Erythroblast (primary cell): ENCODE measurements at places on chromosomes 2 and 18.

- DNase-seq, result no peak
Observed at GRCh38 chr18:54163453-54163852, 61.0 kb downstream of the MBD2 start.

DNA sequence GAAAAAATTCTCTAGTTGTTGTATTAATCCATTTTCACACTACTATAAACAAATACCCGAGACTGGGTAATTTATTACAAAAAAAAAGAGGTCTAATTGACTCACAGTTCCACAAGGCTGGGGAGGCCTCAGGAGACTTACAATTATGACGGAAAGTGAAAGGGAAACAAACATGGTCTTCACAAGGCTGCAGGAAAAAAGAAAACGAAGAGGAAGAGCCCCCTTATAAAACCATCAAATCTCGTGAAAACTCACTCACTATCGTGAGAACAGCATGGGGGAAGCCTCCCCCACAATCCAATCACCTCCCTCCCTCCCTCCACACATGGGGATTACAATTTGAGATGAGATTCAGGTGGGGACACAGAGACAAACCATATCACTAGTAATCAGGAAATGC, 61.7 kb upstream of the SPTBN1 start:
- no peak for DNase-seq

GRCh38 chr2:58702302-58702885, 461.3 kb upstream of the FANCL start:
- no peak for DNase-seq

DNA sequence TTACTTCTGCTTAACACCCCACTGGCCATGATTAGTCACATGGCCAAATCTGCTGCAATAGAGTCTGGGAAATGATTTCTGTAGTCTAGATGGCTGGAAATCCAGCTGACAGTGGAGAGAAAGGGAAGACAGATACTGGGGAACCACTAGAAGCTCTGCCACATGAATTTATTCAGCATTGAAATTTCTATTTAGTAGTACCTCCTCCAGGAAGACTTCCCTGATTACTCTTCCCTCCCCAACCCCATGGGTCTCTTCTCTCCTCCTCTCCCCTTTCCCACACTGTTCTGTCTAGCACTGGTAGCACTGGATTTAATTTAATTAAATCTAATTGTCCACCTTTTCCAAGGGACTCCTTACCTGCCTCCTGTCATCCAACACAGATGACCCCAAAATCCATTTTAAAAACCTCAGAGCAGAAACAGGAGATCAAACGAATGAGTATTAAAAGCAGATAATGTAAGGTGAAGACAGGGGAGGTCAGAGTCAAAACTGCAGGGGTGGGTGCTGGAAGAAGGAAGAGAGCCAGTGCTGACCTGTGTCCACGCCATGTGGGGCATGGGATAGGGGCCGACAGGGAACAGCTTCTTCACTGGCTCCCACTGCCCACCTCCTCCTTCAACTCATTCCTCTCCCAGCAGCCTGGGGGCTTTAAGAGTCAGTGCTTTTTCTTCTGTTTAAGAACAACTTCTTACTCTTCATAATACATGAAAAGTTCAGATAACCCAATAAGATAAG, 169.2 kb upstream of the HS6ST1 start:
- no peak for DNase-seq

DNA sequence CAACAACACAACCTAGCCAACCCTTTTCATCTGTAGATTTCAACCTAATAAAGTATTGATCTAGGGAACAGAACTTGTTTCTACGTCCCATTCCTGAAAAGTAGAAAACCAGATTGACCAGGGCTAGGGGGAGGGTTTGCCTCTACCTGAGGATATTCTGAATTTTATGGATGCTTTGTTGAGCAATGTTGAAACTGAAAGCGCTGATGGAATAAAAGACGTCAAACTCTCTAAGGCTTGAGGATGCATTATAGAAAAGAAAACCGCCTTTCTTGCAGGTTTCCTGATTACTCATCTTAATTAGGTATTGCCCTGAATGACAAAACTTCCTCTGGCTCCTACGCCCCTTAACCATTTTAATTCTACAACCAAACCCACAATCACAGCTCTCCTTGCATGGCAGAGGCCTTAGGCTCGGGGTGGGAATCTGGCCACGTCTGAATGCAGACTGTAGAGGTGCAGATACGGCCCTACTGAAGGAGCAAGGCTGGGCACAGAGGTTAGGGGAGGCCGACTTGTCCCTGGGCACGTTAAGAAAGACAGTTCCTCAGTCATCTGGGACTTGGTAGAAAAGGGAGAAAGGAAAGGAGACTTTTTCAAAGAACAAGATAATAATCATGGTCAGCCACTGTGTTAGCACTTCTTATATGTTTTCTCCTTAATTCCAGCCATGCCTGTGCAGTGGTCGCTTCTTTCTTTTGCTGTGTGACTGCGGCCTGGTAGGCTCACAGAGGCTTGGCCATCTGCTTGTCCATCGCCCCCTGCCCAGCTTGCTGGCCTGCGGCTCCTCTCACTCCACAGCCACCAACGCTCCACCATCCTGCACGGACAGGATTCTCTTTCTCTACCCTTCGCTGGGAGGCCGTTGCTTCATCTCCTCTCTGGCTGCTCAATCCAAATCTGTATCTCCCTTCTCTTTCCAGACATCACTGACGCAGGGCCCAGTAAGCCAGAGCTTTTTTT, 209.5 kb downstream of the VAPA start:
- no peak for DNase-seq

DNA sequence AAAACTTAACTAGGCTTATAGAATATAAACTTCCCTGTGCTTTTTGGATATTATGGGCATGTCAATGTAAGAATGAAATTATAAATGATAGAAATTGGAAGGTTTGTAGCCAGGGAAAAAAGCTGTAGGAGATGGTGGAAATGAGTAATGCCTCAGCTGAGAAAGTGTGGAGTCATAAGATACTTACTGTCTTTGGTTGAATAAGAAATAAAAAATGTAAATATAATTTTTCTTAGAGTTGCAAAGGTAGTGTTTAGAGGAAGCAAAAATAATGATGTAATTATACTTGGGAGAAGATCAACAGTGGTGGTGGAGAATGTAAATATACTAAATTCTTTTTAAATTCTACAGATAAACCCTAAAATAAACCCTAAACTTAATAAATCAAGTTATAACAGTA, 26.2 kb upstream of the RND3 start:
- DNase-seq, result no peak

GRCh38 chr2:242038928-242039341, 169.4 kb downstream of the RTP5 start:
- DNase-seq, result no peak

DNA sequence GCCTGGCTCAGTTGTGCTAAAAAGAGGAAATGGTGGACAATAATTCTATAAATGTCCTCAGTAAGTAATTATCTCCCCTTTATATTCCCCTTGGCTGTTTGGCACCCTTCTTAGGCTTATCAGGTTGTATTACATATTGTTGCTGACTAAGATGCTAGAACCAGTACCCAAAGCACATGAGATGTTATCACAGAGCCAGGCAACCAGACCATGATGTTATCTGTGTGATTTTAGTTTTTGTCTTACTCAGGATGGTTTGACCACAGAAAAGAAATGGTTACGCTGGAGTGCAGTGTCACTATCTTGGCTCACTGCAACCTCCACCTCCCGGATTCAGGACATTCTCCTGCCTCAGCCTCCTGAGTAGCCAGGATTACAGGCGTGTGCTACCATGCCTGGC, 15.2 kb downstream of the R3HDM1 start:
- DNase-seq, result peak; percentile 8

GRCh38 chr2:27830656-27831055, 59.1 kb downstream of the MRPL33 start:
- DNase-seq, result no peak

- DNase-seq, result no peak
Observed at GRCh38 chr2:191878548-191879279, 31.8 kb upstream of the CAVIN2 start.

DNA sequence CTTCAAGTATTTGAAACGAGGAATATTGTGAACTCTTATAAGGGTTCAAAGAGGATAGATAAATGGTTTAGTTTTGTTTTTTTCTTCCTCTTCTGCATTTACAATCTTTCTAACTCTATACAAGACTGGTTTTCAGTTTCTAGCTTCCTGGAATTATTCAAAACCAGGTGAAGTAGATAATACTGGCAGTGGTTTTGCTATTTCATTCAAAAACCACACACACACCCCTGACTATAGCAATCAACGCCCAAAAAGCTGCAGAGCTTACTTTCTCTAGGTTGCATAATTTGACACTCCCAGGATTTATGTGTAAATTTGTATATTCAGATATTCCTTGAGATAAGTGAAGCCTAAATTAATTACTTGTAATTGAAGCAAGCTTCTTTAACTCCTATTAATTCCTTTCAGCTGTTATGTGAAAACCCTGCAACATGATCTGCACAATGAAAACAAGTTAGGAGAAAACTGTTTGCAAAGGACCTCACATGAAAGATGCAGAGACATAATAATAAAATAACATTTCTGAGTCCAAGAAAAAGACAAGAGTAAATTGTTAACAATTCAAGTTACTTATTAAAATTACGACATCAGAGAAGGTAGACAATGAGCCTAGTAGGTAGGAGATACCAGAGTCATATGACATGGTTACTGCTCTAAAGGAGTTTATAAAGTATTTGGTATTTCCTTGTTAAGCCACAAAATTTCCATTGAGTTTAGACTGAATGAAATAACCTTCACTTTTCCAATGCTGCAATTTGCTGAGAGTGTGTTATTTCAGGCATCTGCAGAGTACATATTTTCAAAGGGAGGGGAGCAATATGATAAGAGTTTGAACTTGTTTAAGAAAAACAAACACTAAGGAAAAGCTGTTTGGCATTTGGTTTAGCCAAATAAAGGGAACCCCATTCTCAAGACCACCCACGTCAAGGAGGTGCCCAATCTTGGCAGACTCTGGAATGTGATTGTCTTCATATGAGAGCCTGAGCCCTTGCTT, 1.6 kb upstream of the NFE2L2 start:
- DNase-seq, result peak; percentile 74

DNA sequence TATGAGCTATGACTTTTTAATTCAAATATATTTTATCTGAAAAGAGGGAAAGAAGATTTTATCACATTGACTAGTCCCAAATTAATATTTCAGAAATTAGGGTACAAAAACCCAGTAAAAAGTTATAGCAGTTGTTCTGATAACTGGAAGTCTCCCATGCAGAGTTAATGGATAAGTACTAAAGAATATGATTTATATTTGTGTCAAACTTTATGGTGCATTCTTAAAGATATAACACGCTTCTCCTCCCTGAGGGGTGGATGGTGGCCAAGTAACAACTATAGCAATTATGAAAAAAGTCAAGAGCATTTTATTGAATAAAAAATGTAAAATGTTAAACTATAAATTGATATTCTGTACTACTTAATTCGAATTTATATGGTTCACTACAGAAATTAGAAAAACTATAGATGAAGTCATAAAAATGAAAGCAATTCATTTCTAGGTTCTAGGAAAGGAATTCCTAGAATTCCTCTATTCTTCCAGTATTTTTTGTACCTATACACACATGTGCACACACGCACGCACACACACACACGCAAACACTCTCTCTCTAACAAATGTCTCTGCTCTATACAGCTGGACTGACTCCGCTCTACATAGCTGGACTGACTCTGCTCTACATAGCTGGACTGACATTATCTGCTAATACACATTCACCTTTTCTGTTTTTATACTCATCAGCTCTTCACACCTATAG, 111.3 kb downstream of the PRELID3A start:
- DNase-seq, result peak; percentile 61

GRCh38 chr18:76593843-76594242, 98.8 kb upstream of the ZNF516 start:
- no peak for DNase-seq

- DNase-seq, result no peak
Observed at GRCh38 chr2:237051861-237052260, 33.8 kb upstream of the COPS8 start.

- no peak for DNase-seq
Observed at GRCh38 chr2:158346032-158346431, 110.5 kb downstream of the CCDC148 start.

GRCh38 chr18:34529358-34530335, 180.5 kb upstream of the DTNA start:
- DNase-seq, result no peak

GRCh38 chr2:165239230-165239629, at the start of gene SCN2A:
TSS of gene SCN2A (plus strand) at chr2:165239414. CDS start at chr2:165295824, 56,410 bp downstream.
- DNase-seq, result peak; percentile 56

DNA sequence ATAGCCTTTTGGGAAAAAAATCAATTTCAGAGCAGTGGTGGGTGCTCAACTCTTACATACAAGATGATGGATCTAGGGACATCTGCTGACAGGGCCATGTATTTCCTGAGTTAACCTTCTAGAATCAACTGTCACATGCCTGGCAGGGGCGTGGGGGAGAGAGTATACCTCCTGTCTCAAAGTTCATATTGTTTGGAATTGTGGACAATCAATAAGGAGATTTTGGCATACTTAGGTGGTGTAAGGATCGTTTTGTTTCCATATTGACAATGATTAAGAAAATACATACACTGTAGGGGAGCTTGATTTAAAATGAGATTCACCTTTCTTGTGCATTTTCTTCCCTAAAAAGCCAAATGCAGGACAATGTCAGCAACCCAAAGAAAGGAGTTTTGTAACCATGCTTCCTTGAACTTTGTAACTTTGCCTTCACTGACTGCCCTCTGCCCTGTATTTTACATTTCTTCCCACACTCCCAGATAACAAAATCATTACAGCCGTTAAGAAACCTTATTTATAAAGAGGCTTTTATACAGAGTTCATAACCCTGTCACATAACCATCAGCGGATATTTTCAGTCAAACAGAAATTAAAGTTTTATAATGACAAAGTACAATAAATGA, 88.4 kb downstream of the MEP1B start:
- DNase-seq, result no peak

DNA sequence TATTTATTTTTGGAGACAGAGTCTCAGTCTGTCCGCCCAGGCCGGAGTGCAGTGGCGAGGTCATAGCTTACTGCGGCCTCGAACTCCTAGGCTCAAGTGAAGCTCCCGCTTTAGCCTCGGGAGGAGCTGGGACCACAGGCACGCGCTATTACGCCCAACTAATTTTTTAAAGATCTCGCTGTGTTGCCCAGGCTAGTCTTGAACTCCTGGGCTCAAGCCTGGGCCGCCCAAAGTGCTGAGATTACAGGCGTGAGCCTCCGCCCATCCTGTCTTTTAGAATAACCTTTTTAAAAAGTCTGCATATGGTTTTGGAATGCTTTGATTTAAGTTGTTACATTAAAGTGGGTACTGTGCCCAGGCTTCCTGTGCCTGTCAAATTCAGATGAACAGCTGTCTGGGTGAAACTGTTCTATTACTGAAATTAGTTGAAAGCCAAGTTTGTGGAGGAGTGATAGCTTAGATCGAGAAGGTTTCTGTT, 944 bp downstream of the RAB3GAP1 start:
- DNase-seq, result peak; percentile 26

DNA sequence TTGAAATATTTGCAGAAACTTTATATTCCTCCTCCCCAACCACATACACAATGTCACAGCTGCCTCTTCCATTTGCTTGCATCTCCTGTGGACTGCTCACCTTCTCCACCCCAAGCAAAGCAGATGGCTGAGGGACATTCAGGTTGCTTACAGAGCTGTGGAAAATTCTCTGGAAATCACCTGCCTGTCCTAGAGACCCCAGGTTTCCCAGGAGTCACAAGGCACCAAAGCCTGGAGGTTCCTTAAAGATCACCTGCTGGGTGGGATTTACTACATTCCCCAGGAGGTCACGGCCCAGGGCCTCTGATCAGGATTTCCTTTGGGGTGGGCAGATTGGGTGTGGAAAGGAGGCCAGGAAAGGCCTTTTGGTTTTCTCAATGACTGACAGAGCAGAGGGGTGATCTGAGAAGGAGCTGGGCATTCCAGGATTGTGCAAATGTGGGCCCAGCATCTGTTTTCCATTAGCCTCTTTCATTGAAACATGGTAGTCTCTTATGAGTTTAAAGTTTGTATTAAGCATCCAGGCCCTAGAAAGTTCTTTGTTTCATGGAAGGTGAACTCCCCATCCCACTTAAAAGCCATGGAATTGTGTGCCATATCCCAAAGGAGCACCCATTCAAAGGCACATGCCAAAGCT, 410.7 kb upstream of the TNP1 start:
- no peak for DNase-seq
